NT2/D1 (cell line): ENCODE measurements at places on chromosomes 7 and 10.
A peak's percentile ranks its signal among the peaks of the same experiment; 100 is the strongest.

DNA sequence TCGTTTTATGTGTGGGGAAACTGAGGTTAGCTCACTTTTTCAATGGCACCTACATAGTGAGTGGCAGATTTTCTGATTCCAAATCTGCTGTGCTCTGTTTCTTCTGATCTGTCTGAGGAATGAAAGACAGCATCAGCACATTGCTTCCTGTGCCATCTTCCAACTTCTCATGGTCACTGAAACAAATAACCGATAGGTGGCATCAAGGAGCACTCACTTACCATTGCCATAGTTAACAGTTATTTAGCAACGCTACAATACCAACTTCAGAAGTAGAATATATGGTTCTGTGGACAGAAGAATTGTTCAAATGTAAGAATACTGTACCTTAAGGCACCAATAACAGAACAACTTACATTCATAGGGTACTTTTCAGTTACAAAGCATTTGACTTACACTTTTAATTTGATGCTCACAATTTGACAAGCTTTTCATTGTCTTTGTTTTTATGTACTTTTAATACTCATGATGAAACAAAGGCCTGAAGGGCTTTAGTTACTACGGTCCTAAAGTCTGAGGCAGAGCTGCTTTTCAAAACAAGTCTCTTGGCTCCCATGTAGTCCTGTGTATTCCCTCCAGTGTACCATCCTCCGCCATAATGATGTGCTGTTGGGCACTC lies 228.9 kb upstream of the TCF7L2 start:
- no peak for DNase-seq

GRCh38 chr7:154860621-154861375 lies 142.1 kb downstream of the PAXIP1 start:
- DNase-seq = no peak

GRCh38 chr7:107181172-107181571 lies 12.4 kb downstream of the HBP1 start:
- no peak for DNase-seq

DNA sequence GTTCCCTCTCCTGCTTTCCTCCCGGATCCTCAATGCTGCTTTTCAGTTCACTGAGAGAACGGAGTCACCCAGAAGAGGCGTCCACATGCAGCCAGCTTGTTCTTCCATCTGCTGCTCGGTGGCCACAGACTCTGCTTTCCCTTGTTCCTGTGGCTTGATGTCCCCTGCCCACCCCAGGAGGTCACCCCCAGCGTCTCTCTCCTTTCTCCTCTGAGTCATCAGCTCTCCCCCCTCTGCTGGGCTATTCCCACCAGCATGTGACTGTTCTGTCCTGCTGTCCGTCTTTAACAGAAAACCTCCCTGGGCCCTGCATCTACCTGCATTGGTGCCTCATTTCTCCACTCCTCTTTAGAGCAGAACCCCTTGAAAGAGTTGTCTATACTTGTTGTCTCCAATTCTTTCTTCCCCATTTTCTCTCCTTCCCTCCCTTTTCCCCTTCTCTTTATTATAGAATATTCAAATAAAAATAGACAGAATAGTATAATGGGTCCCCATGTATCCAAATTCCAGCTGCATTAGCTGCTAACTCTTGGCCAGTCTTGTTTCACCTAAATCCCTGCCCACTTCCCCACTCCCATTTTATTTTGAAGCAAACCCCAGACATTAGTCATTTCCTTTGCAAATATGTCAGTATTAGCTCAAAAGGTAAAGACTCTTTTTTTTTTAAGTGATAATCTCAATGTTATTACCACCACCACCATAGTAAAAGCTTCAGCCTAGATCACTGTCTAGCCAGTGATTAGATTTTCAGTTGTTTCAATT lies 4.1 kb downstream of the ZNF282 start:
- no peak for DNase-seq

DNA sequence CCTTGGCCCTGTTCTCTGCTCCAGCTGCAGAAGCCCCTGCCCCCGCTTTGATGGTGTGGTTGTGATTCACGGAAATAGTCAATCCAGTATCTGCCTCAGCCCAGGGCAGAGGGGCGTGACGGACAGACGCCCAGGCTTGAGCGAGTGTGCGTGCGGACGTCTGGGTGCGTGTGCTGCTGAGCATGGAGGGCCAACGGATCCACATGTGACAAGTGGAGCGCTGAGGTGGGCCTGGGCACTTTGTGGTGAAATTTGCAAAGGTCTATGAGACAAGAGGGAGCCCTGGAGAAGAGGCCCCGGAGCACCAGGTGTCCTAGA lies 94.4 kb downstream of the WDR37 start:
- DNase-seq = no peak

DNA sequence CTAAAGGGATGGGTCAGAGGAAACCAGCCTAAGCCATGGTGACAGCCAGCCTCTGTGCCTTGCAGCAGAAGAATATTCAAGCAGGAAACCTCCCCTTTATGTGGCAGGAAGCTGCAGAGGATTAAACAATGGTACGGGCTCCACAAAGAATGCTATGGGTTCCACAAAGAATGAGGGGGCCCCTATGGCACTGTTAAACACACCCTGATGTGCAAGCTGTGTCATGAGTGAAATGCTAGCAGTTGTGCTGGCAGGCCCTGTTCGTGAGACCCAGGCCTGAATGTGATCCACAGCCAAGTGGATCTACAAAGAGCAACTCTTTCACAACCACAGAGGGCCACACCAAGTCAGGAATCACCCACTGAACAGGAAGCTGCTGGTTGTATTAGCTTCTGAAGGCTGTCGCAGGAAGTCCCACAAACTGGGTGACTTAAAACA lies 68.9 kb downstream of the MYOF start:
- no peak for DNase-seq

DNA sequence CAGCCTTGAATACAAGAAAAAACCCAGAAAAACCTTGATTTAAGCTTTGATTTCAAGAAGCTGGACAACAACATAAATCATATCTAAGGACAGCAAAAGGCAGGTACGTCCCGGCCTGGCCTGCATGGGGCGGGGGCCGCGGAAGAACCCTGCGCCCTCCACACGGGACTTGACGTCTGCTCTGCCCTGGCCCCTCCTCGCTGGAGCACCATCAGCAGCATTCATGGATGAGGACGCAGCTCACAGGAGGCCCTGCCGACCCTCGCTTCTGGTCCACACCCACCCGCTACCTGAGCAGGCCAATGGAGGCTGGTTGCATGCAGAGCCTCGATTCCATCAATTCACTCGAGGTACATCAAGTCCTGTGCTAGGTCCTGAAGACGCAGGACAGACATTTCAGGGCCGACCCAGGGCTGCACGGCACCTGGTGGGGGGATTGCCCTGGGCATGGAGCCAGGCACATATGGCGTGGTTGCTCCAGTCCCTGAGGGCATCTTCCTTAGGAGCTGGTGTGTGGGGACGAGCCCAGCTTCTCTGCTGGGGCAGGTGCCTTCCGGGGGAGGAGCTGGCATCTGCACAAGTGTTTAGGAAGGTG lies 63.1 kb upstream of the NKX6-2 start:
- DNase-seq = no peak

GRCh38 chr10:97220355-97220754 lies 34.6 kb upstream of the SLIT1 start:
- no peak for DNase-seq

- no peak for DNase-seq
Measured at GRCh38 chr7:30321089-30321881, 36.9 kb downstream of the ZNRF2 start.

DNA sequence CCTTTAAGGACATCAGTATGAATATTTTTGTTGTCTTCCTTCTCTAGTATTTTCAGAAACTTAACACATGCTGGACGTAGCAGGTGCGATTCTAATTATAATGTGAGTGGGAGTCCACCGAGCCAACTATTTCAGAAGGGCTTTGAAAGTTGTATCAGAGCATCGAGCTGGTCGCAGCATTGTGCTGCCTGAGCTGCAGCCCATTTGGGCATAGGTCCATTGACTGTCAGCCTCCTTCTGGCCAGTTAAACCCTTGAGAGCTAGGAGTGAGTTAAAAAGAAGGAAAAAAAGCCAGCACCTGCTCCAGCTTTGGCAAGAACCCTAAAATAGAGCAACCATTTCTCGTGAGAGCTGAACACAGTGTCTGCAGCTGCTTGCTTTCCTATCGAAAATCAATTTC lies 47.8 kb downstream of the SLC35G1 start:
- no peak for DNase-seq

DNA sequence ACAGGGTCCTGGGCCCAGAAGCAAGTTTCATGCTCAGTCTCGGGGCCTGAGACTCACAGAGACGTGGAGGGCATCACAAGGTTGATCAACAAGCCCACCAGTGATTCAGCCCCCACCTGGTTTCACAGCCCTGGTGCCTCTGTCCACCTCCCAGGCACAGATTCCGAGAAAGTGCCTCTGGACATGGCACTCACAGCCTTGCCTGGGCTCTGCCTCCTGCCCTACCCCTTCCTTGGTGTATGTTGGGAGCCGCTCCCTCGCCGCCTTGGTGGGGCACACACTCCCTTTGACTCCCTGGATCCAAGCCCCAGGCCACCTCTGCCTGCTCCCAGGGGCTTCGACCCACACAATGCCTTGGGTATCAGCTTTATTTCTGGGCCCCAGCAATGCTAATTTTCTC lies 200.8 kb upstream of the PPP2R2D start:
- no peak for DNase-seq

GRCh38 chr10:102020938-102021337 lies 35.0 kb downstream of the ARMH3 start:
- DNase-seq = no peak

DNA sequence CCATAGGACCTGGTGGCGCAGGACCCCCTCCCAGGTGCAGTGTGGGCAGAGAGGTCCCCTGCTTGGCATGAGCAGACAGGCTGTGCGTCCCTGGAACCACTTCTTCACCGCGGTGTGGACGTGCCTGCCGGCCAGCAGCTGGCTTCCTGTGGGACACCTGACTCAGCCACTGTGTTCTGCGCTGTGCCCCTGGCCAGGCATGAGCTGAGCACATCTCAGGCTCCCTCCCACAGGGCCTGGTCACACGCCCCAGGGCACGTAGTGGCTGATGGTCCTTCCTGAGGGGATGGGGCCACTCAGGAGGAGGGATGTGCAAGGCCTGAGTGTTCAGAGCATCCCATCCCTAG lies 3.5 kb upstream of the DEPP1 start:
- DNase-seq = no peak

- DNase-seq = no peak
Measured at GRCh38 chr10:4357911-4358310, 468.1 kb upstream of the AKR1E2 start.

- peak; percentile 87 for DNase-seq
Measured at GRCh38 chr7:131244259-131244852, 83.3 kb upstream of the MKLN1 start.

GRCh38 chr10:131874991-131875451 lies 25.8 kb upstream of the PPP2R2D start:
- DNase-seq = peak; percentile 61

DNA sequence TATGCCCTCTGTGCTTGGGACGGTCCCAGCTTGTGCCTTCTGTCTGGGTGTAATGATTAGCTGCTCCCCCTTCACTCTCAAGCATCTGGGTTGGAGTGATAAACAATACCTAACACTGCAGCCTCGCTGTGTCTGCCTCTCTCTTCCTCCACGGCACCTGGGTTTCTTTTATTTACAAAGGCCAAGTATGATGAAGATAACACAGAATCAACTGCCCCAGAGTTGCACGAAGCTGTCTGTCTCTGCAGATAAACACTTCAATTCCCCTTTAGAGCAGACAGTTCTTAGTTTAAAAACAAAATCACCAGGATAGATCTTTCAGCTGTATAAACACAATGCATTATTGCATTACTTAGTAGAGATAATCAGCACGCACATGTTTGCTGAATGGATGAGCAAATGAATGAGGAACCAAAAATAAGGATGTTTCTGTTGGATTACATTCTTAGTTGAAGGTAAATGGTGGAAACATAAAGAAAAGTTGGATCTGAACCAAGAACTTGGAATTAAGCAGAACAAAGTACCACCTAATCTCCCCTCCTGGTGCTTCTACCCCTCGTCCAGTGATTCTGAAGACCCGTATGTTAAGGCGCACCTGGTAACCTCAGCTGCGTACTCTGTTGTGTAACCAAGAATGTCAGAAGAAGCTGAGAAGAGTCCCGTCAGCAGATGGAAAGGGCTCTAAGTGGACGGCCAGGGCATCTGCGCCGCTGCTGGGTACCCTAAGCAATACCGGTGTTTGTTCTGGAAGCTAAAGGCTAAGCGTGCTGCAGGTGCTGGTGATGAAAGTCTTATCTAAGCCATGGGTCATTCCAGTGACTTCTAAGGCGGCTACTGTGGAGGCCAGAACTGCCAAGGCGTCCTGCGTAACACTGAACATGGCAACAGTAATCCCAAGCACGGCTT lies 26.6 kb downstream of the INSIG1 start:
- no peak for DNase-seq

DNA sequence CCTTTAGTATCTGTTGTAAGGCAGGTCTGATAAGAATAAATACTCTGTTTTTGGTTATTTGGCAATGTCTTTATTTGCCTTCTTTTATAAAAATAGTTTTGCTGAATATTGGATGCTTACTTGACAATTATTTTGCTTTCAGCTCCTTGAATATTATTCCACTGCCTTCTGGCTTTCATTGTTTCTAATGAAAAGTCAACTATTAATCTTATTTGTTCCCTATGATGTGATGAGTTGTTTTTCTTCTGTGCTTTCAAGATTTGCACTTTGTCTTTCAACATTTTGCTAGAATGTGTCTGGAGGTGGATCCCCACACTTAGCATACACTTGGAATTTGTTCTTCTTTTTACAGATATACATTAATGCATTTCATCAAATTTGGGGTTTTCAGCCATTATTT lies 203.8 kb upstream of the PTPRZ1 start:
- no peak for DNase-seq

GRCh38 chr10:131946321-131946751 lies 35.4 kb downstream of the BNIP3 start:
- no peak for DNase-seq

DNA sequence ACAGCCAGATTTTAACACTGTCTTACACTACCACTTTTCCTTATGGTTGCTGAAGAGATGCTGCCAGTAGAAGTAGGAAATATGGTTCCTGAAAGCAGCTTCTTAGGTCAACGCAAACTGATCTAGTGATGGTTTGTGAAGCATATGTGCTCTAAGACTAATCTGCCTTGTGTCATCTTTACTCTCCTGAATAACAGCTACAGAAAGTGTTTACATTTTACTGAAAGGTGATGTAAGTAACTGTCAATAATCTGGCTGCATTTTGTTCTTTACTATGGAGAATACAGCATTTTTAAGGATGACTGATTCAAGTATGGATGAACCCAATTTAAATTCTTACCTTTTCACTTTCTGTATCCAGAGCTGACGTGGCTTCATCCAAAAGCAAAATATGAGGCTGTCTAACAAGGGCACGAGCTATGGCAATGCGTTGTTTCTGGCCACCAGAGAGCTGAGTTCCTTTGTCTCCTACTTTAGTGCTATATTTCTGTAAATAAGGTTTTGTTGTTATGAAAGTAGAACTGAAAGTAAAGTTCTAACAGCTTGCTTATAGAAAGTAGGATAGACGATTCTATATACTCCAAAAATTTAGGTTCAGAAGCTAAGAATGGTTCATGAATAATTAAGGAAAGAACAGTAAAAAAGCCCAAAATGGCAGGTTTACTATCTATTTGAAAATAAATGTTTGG lies 30.2 kb upstream of the ABCB4 start:
- DNase-seq = no peak
